ENCODE measurements at places on chromosomes 6 and 20.

- DNase-seq: no peak
Observed at GRCh38 chr6:45514454-45515230, 136.9 kb upstream of the SUPT3H start.

GRCh38 chr20:62043131-62043914 is 22.4 kb downstream of the TAF4 start:
- no peak for DNase-seq

DNA sequence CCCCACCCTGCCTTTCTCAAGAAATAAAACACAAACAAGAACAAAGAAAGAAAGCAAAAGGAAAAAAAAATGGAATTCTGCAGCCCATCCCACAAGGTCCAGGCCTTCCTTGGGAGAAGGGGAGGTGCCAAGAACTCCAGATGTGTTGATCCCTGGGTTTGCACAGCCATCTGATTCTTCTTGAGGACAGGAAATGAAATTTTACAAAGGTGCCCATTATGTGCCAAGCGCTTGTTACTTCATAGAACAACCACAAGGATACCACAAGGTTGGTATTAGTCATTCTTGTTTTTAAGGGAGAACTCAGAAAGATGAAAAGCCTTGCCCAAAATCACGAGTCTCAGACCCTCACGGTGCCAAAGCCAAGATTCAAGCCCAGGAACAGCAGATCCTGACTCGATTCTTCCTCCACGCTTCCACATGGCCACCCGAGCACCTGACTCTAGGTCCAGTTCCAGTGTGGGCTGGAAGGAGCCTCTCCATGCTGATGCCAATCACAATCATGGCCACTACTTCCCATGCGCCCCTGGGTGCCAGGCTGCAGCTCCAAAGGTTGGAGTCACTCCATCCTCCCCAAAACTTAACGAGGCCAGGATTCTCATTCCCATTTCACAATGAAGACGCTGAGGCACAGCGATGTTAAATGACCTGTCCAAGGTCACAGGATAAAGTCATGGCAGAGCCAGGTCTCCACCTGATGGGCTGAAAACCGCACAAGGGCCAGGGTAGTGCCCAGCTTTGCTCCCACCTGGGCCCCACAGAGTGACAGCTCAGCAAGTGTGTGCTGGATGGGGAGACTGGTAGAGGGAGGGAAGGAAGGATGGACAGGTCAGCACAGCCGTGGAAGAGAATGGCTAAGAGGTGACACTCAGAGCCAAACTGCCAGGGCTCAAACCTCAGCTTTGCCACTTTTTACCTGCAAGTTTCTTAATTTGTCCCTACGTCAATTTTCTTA is 66.7 kb upstream of the TOP1 start:
- DNase-seq: no peak

DNA sequence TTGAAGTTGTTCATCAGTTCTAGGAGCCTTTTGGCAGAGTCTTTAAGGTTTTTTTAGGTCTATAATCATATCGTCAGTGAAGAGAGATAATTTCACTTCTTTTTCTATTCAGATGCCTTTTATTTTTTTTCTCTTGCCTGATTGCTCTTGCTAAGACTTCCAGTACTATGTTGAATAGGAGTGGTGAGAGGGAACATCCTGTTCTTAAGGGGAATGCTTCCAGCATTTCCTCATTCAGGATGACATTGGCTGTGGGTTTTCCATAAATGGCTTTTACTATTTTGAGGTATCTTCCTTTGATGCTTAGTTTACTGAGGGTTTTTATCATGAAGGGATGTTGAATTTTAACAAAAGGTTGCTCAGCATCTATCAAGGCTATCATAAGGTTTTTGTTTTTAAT is 109.5 kb downstream of the CLVS2 start:
- DNase-seq: no peak

- no peak for DNase-seq
Observed at GRCh38 chr6:51738614-51739013, 348.8 kb downstream of the PKHD1 start.

All from KG1 (cell line).